Urinary bladder (tissue), 4 donors: ENCODE measurements at places on chromosomes 12 and 14. TPM values are rescaled to one million over a fixed set of nuclear protein-coding genes. Genes with fewer than 3 reads are reported as not detected.

The TSFM gene
- 36.3 TPM for polyA plus RNA-seq

The KLC1 gene
- polyA plus RNA-seq: 188 TPM

The RNASE7 gene
- 0.06 TPM for polyA plus RNA-seq

The OR4K1 gene
- polyA plus RNA-seq: not detected

GRCh38 chr12:7120166-7120565 is 8.5 kb downstream of the RBP5 start:
- DNase-seq: no peak

DNA sequence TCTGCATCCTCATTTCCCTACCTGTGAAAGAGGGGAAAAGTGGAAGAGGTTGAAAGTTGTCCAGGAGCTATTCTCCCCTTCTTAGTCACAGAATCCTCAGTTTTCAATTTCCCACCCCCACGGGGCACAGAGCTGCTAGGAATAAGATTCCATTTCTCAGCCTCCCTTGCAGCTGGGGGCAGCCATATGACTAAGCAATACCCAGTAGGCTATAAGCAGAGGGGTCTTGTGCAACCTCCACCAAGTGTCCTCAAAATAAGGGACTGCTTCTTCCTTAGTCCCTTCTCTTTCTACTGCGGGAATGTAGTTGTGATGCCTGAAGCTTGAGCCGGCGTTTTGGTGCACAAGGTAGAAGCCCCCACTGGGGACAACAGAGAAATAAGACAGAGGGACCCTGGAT is 40.9 kb downstream of the VWF start:
- no peak for DNase-seq

- no peak for DNase-seq
Measured at GRCh38 chr12:120649442-120650232, 9.2 kb downstream of the CABP1 start.

- DNase-seq: no peak
Measured at GRCh38 chr14:104584557-104584956, 5.0 kb downstream of the C14orf180 start.
